ENCODE measurements at places on chromosomes 1 and 21.

- no peak for DNase-seq
These were observed 86.1 kb upstream of the CD53 start for GRCh38 chr1:110786802-110787327.

DNA sequence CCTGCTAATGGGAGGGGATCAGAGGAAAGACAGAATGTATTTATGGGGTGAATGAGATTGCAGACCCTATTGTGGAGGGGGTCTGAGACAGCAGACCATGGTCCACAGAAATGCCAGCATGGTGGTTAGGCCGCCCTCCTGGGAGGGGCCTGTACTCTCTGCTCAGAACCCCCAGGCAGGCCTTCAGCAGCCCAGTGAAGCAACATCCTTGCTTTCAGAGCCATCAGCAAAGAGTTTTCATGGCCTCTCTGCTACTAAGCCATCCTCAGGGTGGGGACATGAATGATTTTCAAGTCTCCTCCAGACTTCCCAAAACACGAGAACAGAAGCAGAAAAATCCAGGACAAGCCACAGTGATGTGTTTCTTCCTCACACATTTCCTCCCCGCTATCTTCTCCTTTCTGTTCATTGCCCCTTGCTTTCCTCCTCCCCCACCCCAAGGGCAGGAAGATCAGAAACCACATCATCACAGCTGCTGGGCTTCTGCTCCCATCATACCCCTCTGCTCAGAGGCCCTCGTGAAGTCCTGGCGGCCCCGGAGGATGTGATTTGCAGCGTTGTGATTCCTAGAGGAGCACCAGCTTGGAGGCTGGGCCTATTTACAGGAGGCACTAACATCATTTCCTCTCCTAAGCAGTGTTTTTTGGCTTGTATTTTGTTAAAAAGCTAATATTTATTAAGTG lies 48.0 kb downstream of the ABCA4 start:
- no peak for DNase-seq

- DNase-seq, result no peak
These were observed 37.1 kb downstream of the HSPG2 start for GRCh38 chr1:21899987-21900386.

DNA sequence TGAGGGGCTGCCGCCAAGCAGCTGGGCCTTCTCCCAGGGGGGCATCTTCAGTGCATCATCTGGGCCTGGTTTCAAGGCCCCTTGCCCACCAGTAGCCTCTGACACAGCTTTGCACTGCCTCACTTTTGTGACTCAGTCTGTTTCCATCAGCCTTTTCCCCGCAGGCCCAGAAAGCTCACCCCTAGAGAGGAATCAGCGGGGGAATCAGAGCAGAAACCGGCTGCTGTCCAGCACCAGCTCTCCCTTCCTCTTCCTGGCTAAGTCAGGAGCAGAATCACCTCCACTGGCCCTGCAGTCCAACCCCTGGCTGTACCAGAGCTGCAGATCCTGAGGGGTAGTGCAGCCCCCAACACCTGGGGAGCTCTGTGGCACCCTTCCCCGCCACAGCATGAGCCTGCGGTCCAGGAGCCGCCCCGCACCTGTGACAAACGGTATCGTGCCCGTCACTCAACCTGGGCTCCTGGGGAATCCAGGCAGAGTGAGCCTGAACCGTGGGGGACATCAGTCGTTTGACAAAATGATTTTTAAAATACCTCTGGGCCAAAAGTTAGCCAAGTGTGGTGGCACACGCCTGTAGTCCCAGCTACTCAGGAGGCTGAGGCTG lies 83.3 kb upstream of the TMEM51 start:
- no peak for DNase-seq

DNA sequence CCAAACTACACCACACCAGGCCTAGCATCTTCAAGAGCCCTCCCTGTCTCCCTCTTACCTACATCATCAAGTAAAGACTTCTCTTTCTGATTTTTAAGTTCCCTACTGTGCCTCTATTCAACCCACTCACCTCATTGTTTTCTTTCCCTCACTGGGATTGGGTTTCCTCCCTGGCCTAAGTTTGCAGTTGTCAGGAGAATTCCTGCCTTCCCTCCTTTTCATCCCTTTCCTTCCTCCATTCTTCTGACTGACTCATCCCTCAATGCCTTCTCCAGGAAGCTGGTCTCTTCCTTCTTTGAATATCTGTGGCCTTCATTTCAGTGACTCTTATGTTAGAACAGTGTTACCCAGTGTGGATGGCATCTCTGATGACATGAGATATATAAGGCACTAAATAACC lies 139.9 kb upstream of the KIAA0040 start:
- DNase-seq, result no peak

DNA sequence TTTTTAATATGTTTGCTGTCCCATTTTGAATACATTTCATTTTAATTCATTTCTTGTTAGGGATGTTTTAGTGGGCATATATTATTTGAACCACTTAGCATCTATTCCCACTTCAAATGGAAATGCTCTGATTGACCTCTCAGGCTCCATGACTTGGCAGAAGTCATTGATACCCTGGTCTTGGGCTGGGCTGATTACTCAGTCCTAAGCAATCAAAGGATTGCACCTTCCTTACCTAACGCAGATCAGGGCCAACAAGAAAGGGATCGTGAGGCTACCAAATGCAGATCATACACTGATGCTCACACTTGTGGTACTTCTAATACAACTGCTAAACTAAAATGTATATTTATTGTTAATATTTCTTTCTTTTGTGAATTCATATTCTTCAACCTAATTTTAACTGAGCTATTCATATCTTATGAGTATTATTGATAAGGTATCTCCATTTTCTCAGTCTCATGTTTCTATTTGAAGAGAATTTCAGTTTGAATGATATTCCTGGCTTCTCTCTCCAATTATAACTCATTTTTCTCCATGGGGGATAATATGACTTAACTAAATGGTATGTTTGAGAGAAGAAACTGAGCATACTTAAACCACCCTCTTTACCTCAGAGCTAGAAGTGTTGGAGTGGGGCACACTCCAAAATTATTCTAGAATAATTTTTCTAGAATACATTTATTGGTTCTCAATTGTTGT lies 615.5 kb upstream of the ADAMTS5 start:
- no peak for DNase-seq

GRCh38 chr1:230393722-230394121 lies 32.4 kb downstream of the PGBD5 start:
- DNase-seq, result no peak

DNA sequence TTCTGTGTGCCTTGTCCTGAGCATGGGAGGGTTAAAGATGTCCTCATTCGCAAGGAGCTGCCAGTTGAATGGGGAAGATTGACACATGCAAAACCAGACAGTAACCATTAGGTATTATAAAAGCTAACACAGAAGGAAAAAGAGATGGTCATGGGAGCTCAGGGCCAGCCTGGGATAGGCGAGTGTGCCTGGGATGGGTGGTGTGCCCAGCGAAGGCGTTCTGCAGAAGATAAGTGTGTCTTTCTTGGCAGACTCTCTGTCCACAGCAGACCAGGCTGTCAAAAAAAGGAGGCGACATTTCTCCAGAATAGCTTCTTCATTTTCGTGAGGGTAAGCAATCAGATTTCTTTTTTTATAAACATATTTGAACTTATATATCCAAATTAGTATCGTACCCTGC lies 14.1 kb downstream of the PGM1 start:
- DNase-seq, result no peak

DNA sequence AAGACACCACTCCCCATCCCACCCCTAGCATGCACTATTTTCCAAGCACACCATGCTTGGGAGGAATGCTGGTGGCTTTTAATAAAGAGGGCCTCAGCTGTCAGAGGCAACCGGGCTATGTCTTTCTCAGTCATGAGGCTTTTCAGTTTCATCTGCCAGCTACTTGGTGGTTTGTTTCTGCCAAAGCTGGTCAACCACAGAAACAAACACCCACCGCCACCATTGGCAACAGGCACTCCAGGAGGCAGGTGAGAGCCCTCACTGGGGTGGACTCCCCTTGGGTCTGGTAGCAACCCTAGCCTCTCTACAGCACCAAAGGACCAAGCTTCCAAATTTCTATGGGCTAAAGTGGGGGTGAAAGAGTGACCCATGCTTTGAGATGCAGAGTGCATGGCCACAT lies 54.3 kb upstream of the CD1D start:
- DNase-seq, result no peak

DNA sequence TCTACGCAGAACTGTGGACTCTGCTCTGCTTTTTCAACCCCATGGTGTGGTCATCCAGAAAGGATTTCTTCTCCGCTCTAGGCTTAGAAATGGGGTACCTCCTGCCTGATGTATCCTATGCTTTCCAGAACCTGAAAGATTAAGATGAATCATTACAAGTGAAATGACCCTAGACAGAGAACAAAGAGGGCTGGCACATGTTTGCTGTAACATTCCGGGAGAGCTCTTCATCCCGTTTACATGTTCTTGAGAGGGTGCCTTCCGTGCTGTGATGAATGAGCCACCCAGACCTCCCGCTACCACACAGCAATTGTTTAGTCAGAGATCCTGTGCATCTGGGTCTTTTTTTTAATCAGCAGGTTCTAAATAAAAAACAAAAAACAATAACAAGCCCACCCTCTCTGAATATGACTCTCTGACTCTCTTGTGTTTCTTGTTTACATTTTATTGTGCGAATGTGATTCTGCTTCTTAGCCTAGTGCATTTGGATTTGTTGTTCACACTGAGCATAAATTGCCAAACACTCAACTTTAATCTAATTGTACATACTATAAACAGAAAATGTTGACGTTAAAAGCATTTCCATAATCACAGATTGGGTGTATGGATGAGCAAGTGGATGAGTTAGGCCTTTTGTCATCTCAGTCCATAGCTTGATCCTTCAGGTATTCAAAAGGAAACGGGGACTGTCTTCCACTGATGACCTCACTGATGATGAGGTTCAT lies 87.1 kb downstream of the GPR88 start:
- no peak for DNase-seq

DNA sequence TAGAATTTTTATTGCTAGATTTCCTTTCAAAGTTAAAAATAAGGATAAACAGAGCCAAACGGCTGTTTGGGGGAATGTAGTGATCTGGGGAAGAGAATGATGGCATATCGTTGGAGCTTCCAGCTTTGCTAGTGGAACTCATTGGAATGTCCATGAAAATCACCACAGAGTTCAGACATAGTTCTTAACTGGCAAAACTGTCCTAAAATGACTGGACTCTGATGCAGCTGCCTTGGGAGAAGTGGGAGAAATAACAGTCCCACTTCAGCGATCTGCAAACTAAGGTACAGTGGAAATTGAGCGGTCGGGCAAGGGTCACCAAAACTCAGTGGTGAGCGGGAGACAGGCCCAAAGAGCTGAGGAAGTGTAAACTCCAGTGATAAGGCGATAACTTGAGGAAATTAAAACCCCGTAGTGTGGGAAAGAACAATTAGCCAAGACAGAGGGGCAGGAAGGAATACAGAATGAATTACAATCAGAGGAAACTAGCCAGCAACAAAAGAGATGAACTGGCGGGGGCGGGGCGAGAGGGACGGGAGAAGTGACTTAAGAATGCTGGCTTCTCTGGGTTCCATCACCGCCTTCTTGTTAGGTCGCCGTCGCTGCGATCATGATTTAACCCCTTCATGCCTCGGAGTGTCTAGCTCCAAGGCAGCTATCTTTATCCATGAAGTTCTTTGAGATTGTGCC lies 89.8 kb upstream of the ARHGAP29 start:
- no peak for DNase-seq

DNA sequence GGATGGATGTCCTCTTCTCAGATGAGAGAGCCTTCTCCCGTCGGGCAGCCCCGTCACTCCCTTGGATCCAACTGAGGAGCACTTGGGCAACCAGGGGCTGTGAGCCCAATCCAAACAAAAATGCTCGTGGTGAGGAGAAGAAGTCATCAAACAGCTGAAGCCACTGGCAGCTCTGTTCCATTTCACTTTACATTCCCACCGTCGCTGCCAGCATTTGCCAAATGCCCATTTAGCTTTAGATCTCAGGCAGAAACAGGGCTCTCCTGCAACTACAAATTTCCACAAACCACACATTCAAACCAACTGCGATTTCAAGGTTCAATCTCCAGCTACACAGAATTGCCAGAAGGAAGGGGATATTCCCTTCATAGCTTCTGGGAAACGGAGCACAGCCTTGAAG lies 634.6 kb downstream of the SMYD3 start:
- DNase-seq, result no peak

GRCh38 chr1:10056599-10056987 lies 23.8 kb downstream of the UBE4B start:
- peak; percentile 12 for DNase-seq

Measured in head of caudate nucleus (tissue), 42 donors.